Psoas muscle (tissue), 8 donors: ENCODE measurements at places on chromosomes 7 and 10. TPM values are rescaled to one million over a fixed set of nuclear protein-coding genes. Genes with fewer than 3 reads are reported as not detected.

Gene KEL
- 0.67 TPM for total RNA-seq

Gene LRRC61
- 3.7 TPM for total RNA-seq

Gene RTKN2
- total RNA-seq, result not detected

Gene MYL10
- total RNA-seq, result not detected

Gene HOXA6
- 2.9 TPM for total RNA-seq

Gene TMEM178B
- 3.1 TPM for total RNA-seq
